ENCODE measurements at places on chromosomes 7 and 10. TPM values are rescaled to one million over a fixed set of nuclear protein-coding genes. Genes with fewer than 3 reads are reported as not detected.

Gene EPHA1
- 9.1 TPM for total RNA-seq

DNA sequence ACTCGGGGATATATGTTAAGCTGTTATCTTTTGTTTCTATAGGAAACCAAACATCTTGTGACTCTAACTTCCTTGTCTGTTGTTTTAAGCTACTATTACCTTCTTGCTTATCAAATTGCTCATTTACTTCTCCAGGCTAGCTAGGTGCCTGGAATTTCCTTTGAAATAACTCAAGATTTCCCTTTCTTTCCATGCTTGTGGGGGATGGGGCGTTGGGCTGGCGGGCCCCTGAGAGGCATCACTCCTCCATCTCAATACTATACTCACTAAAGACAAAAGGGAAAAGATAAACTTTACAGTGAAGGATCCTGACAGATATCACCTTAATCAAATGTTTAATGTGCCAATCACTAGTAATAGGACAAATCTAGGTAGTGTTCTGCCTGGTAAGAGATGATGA, 34.7 kb upstream of the MYO3A start:
- no peak for DNase-seq

- no peak for DNase-seq
Measured at GRCh38 chr7:70210936-70211310, 612.6 kb downstream of the AUTS2 start.

GRCh38 chr7:114901771-114902170, 20.1 kb upstream of the MDFIC start:
- no peak for DNase-seq

DNA sequence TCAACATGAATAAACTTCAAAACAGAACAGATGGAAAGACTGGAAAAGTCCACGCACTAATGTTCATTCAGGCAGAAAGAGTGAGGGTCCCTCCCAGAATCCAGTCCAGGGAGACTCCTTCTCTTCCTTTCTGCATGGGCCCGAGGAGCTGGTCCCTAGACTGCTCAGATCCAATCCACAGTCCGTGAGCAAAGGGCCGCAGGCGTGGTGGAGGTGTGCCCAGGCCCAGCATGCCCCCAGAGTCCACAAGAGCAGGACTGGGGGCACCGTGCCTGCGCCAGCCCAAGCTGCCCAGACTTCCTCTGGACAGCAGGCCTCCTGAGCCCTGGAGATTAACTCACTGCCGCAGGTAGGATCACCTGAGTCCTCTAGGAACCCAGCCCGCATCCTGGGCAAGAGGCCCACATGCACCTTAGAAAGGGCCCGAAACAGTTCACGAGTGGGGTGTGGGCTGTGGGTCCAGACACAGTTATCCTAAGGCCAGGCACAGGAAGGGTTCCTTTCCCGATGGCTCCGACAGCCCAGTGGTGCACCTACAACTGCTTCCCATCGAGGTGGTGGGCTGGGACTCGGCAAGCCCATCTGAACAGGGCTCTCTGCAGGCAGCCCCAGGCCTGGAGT, 531.0 kb downstream of the DNAJB6 start:
- no peak for DNase-seq

Gene NFE2L3
- 8.4 TPM for total RNA-seq

GRCh38 chr10:26622891-26623290, 74.6 kb upstream of the PDSS1 start:
- DNase-seq, result no peak

DNA sequence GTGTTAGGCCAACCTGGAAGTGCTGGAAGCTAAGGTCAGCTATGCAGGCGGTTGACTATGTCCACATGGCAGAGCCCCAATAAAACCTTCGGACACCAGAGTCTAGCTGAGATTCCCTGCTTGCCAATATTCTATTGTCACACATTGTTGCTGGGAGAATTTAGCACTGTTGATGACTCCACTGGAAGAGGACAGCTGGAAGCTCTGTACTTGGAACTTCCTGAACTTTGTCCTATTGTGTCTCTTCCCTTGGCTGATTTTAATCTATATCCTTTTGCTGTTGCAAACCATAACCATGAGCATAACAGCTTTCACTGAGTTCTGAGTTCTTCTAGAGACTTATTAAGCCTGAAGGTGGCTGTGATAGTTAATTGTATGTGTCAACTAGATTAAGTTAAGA, 12.0 kb downstream of the XRCC2 start:
- no peak for DNase-seq

DNA sequence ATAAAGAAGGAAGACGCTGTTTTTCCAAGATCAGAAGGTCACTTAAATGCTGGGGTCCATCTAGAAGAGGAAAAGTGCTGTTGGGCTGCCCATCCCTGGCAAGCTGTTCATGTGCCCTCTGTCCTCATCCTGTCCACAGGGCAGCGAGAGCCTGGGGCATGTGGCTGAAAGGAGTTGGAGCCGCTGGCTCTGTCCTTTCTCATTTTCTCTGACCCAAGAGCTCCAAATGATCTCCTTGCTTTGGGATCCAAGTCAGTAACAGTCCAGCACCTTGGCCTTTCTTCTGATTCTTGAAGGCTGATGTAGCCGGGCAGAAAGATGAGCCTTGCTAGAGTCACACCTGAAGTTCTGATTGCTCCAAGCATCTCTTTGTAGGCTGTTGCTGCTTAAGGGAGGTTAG, 44.4 kb downstream of the SPDYE5 start:
- DNase-seq, result no peak

Data from mucosa of descending colon (tissue), 3 donors.